Myometrial cell (primary cell): ENCODE measurements at places on chromosomes 2 and 18. TPM values are rescaled to one million over a fixed set of nuclear protein-coding genes. Genes with fewer than 3 reads are reported as not detected.

Gene RAB6C
- total RNA-seq = not detected in 2 replicates

Gene VIT
- total RNA-seq = 1.4 and 1.8 TPM in 2 replicates

Gene GCKR
- total RNA-seq = not detected in 2 replicates

Gene TMEM200C
- total RNA-seq = not detected in 2 replicates

Gene RUFY4
- not detected in 2 replicates for total RNA-seq

Gene PLEKHH2
- 3.7 and 4.8 TPM in 2 replicates for total RNA-seq

Gene POTEI
- not detected in 2 replicates for total RNA-seq
